ENCODE measurements at places on chromosomes 12 and 14. TPM values are rescaled to one million over a fixed set of nuclear protein-coding genes. Genes with fewer than 3 reads are reported as not detected.

CCDC175 gene
- not detected for total RNA-seq

CLEC14A gene
- total RNA-seq = 28.5 TPM

SMCO2 gene
- not detected for total RNA-seq

PRR4 gene
- total RNA-seq = 4.6 TPM

NUAK1 gene
- 47.9 TPM for total RNA-seq

SERPINA3 gene
- total RNA-seq = 85.0 TPM

DENND5B gene
- total RNA-seq = 42.6 TPM

HOXC9 gene
- 6.7 TPM for total RNA-seq

ANKRD33 gene
- not detected for total RNA-seq

CEP290 gene
- total RNA-seq = 37.9 TPM

TPH2 gene
- not detected for total RNA-seq

LRRIQ1 gene
- total RNA-seq = 3.6 TPM

GUCY2C gene
- not detected for total RNA-seq

GRCh38 chr12:51925346-51926063 is 18.2 kb downstream of the ACVRL1 start:
- no peak for DNase-seq

- no peak for DNase-seq
Observed at GRCh38 chr14:81352413-81352812, 47.7 kb downstream of the STON2 start.

- no peak for DNase-seq
Observed at GRCh38 chr14:47676315-47676617, 861 bp upstream of the MDGA2 start.

- DNase-seq = peak; percentile 70
Observed at GRCh38 chr14:75310295-75311111, 31.9 kb downstream of the FOS start.

GRCh38 chr12:95625012-95625411 is 73.7 kb upstream of the USP44 start:
- DNase-seq = no peak

- no peak for DNase-seq
Observed at GRCh38 chr14:91977884-91978283, 30.4 kb upstream of the FBLN5 start.

- no peak for DNase-seq
Observed at GRCh38 chr12:88553941-88554658, 26.2 kb downstream of the KITLG start.

- DNase-seq = no peak
Observed at GRCh38 chr12:115638733-115639647, 638.5 kb downstream of the MED13L start.

DNA sequence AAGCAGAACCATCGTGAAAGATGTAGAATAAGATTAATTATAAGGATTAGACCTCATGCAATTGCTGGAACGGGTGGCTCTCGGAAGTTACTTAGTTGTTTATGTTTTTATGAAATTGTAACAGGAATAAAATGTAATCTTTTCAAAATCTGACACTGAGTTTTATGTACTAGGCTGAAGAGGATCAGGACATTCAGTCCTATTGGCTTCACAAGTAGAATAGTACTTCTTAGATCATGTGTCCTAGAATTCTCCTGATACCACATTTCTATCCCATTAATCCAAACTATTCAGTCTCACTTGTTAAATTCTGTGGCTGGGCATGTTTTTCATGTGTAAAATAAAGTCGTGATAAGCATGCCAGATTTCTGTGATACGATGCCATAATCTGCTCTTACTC is 423.5 kb upstream of the OR4E1 start:
- DNase-seq = no peak

- peak; percentile 23 for DNase-seq
Observed at GRCh38 chr14:33307691-33308251, 369.1 kb downstream of the NPAS3 start.

GRCh38 chr12:13436182-13436581 is 239.7 kb downstream of the EMP1 start:
- no peak for DNase-seq

GRCh38 chr12:1131811-1132224 is 140.8 kb downstream of the ERC1 start:
- no peak for DNase-seq

DNA sequence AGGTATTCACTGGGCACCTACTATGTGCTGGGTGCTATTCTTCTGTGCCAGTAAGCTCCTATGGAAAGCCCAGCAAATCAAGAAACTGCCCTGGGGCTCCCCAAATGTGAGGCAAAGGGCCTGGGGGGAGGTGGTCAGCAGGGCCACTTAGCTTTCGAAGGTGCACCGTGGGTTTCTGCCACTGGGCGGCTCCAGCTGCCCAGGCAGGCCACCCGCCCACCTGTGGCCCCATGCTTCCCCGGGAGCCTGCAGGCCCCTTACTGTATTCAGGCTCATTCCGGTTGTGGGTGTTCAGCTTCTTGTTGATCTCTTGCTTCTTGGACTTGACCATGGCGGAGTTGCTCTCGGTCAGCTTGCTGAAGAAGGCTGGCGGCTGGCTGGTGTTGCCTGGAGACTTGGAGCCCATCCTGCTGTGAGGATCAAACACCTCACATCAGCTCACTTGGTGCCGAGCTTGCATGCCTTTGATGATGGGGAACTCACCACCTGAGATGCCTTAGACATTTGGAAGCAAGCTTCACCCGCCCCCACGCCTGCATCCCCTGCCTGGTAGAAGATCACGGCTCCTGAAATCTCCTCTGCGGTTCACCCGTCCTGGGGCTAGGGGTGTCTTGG is 37.3 kb downstream of the RFLNA start:
- no peak for DNase-seq

- DNase-seq = no peak
Observed at GRCh38 chr12:47844264-47845019, 24.7 kb upstream of the HDAC7 start.

- no peak for DNase-seq
Observed at GRCh38 chr12:92457458-92458180, 245.2 kb upstream of the PLEKHG7 start.

GRCh38 chr14:61472011-61472672 is 150.8 kb downstream of the PRKCH start:
- DNase-seq = no peak

DNA sequence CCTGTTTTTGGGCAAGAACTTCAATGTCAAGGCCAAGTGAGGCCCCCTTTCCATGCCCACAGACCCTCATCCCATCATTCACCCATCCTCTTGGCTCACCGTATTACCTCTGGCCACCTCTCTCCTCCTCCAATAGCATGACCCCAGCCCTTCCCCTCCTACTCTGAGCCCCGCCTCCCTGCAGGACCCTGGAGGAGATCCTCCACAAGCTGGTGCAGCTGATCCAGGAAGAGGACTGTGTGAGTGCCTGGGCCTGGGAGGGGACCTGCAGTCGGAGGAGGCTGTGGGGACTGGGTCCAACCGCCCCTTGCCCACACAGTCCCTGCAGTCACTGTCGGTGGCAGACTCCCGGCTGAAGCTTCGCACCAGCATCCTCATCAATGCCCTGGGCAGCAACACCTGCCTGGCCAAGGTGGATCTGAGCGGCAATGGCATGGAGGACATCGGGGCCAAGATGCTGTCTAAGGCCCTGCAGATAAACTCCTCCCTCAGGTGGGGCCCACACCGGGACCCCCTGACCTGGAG is 7.2 kb downstream of the CARMIL3 start:
- DNase-seq = no peak

DNA sequence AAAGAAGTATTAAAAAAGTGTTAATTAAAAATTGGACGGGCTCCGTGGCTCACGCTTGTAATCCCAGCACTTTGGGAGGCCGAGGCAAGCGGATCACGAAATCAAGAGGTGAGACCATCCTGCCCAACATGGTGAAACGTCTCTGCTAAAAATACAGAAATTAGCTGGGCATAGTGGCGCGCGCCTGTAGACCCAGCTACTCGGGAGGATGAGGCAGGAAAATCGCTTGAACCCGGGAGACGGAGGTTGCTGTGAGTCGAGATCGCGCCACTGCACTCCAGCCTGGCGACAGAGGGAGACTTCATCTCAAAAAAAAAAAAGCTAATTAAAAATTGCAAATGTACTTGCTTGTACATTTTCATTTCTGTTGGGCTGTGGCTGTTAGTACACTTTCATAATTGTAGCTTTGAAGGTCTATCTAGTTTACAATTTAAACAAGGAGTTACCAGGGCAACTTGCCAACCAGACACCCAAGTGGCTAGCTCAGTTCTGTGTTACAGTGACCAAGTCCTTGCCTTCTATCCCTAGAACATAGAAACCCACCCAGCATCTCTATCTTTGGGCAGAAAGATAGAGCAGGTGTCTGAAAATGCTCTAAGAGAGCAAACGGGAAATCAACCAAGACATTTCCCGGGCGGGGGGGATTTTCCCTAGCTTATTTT is 1.2 kb downstream of the COA8 start:
- no peak for DNase-seq

DNA sequence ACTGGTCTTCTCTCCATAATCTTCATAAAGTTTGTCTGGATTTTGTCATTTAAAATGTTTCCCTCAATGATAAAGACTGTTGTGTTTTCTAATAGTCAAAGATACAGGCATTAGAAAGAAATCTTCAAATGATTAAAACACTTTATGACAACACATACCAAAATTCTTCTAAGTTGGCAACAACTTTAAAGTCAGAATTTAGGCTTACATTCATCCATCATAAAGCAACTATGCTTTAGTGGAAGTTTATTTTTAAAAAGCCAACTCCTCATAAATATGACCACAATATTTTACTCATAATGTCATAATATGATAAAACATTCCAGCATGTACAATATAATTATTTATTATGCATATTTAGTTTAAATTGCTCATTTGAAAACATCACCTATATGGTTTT is 17.2 kb upstream of the CCER1 start:
- DNase-seq = no peak

DNA sequence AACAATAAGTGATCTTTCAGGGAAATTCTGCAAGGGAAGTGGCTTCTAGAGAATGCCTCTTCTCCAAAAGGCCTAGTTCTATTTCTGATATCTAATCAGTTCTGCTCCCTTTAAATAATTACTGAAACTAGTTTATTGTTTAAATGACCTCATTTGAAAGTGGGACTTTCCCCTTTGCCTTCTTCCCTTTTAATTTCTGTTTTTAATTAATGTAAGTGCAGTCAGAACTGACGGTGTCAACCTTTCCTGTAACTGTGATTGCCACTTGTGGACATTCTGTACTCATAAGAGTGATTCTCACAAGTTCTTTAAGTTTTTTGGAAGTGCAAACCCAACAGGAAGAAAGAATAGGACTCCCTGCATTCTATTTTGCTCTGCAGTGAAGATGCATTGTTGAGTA is 265.3 kb upstream of the PLEKHG7 start:
- DNase-seq = no peak

DNA sequence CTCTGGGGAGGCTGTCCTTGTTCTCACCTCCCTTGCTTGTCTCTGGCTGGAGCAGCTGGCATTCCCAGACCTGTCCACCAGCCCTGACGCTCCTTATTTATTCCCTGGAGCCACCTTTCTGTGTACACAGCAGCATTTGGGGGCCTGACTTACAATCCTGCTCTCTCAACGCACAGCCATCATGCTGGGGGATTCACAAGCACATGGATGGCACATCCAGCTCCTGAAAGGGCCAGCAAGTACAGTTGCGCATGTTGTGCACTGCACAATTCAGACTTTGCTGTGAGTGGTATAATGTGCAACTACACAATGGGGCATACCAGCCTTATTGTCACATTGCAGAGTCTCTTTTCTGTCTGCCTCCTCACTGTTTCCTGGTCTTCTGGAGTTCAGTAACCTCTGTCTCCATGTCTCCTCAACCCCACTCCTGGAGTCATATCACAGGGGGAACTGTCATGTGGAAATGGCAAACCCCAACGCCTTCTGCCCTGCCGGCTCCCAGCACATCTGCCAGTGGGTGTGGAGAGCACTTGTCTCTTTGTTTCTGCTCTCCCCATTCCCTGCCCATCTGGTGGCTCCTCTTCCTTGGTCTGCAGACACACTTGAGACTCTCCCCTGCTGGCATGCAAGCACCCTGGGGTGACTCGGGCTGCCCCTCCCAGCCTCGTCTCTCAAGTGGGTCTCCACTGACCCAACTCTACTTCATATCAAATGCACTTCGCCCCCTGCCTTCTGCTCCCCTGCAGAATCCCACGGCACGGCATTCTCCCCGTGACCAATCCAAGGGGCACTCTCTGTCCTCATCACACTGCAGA is 41.2 kb upstream of the MEG3 start:
- no peak for DNase-seq

GRCh38 chr14:75491376-75491978 is 30.8 kb upstream of the BATF start:
- DNase-seq = no peak

DNA sequence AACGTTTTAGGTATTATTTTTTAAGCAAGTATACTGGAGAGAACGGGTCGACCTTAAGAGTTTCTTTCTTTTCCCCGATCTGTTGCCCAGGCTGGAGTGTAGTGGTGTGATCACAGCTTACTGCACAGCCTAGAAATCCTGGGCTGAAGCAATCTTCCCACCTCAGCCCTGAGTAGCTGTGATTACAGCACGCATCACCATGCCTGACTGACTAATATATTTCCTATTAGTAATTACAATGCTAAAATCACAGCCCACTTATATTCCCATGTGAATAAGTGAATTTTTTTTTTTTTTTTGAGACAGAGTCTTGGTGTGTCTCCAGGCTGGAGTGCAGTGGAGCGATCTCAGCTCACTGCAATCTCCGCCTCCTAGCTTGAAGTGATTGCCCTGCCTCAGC is 50.4 kb downstream of the DICER1 start:
- DNase-seq = no peak

DNA sequence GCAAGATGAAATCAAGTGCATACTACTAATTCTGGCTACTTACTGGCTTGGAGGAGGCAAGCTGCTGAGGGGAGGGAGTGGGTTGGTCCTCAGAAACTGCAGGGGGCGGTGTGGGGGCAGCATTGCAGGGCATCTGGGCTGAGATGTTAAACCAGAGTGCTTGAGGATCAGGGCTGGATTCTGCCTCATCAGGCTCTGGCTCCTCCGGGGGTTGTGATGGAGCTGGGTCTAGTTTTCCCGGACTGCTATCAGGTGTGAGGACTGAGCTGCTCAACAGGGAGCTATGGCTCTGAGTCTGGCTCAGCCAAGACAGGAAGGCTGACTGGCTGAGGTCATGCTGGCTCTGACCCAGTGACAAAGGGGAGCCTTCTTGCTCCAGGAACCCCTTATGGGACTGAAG is 28.6 kb downstream of the BAZ2A start:
- no peak for DNase-seq

DNA sequence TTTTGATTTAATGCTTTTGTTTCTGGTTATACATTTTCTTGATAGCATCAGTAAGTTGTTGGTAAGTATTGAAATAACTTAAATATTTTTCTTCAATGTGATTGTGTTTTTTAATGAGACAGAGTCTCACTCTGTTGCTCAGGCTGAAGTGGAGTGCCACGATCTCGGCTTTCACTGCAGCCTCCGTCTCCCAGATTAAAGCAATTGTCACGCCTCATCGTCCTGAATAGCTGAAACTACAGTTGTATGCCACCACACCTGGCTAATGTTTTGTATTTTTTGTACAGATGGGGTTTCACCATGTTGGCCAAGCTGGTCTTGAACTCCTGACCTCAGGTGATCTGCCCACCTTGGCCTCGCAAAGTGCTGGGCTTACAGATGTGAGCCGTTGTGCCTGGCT is 78.8 kb downstream of the FGD4 start:
- DNase-seq = no peak

DNA sequence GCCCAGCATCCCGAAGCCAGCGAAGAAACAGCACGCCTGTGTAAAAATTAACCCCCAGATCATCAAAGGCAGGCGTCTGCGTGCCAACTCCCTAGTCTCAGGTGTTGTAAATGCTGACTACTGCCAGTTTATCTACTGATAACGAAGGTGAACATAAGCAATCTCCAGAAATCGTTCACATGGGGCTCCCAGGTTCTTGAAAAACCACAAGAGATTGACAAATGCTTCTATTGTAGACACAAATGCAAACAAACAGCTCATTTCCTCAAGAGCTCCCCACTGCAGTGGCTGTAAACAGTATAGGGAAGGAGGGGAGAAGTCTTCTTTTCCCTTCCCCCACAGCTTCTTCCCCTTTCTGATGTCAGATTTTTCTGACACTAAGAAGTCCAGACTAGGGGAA is 5.3 kb upstream of the PLEKHG3 start:
- DNase-seq = no peak

All from tibial nerve (tissue), 4 donors.